Coronary artery (tissue), 2 donors: ENCODE measurements at places on chromosomes 6 and 20.

- DNase-seq = no peak
These were observed 624 bp upstream of the TJAP1 start for GRCh38 chr6:43476746-43477145.

DNA sequence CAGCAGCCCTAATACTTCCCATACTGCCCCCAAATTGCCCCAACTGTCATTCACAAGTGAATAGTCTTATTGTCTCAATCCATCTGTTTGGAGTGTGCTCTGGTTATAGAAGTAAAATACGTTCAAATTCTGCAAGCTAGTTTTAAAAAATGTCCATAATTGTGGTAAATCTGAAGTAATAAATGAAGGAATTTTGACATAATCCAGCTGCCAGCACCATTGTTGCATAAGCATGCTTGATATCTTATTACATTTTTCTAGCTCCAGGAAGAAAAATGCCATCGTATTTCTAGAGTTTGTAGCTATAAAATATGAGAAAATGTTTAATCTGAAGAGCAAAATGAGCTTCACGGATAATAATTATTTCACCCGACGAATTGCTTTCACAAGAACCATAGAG is 664.7 kb downstream of the RFPL4B start:
- no peak for DNase-seq

DNA sequence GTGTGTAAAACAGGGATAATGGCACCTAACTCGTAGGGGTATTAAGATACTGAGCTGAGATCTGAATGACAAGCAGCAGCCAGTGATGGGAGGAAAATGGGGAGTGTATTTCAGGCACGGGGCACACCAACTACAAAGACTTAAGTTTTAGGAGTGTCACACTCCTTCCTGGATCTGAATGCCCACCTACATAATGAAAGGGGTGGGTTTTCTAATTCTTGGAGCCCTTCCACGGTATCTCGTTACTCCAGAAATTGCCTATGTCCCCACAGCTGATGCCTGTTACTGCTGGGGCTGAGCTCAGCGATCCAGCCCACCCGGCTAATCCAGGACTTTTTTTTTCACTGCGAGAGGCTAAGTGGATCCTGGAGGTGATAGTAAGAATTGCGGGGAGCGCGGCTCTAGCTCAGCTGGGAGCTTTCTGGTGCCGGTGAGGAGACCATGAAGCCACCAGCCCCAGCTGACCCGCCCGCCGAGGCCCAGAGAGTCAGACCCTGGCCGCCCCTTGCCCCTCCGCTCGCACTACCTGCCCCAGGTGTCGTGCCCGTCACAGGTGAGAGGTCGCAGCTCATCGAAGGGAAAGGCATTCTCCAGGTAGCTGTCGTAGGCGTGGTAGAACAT is 727 bp downstream of the EDEM2 start:
- no peak for DNase-seq

DNA sequence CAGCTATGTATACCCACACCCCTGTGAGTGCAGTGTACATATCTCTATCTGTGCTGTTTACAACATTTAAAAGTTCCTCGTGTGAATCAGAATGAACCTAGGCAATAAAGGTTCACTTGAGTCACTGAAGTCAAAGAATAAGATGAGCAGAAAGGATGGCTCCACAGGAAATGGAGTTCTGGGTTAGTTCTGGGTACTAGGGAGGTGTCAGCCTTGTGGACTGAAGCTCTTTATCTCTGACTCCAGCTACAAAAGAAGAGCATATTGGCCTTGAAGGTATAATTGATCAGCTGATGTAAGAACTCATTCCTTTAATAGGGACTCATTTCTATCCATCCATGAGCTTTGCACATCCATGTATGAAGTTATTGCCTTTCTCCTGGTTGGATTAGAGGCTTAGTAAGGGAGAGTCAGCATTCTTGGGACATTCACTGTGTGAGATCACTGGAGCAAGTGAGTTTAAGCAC is 73.9 kb upstream of the BACH2 start:
- DNase-seq = no peak

GRCh38 chr6:152943260-152943897 is 39.5 kb downstream of the FBXO5 start:
- DNase-seq = no peak

- no peak for DNase-seq
These were observed 686 bp upstream of the EGFL8 start for GRCh38 chr6:32163559-32164258.

DNA sequence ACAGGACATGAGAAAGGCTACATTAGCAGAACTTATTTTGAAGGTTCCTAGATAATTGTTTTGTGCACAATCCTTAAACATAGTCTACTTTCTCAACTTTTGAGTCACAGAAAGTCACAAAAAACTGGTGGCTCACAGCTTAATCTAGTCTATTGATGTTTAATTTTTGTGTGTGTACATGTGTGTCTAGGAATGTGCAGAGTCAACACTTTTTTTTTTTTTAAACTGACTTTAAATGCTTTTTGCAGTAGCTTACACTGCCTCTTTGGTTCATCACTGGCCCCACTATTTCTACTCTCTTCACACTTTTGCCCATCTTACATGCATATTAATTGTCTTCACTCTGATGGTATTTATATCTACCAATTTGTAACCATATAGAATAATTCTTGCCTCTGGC is 566.9 kb downstream of the BCKDHB start:
- DNase-seq = no peak
